ENCODE measurements at places on chromosomes 7 and 10.

DNA sequence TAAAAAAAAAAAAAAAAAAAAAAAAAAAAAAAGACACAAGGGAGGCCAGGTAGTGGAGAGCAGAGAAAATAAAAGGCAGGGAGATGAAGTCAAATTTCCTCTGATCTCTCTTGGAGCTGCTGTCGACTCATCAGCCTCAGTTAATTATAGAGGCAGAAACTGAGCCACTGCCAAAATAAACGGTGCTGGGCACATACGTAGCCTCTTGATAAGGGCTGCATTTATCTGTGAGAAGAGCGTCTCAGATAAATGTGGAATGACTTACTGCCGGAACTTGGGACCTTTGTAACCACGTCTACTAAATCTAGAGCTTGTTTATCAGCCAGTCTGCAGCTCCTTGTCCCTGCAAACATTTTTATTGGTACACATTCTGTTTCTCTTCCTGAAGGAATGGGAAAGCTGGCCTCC, 162.3 kb downstream of the BAMBI start:
- peak; percentile 45 for DNase-seq

DNA sequence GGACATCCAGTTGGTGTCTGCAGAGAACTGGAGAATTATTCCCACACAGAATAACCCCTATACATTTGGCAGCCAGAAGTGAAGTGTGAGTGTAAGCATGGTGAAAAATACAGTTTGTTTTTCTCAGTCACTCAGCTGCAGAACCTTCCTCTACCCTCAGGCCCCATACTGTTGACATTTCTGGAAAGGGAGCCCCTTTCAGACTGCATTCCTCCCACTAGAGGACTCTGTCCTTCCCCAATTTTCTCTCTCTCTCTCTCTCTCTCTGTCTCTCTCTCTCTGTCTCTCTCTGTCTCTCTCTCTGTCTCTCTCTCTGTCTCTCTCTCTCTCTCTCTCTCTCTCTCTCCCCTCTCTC, 86.8 kb upstream of the STEAP1B start:
- no peak for DNase-seq

DNA sequence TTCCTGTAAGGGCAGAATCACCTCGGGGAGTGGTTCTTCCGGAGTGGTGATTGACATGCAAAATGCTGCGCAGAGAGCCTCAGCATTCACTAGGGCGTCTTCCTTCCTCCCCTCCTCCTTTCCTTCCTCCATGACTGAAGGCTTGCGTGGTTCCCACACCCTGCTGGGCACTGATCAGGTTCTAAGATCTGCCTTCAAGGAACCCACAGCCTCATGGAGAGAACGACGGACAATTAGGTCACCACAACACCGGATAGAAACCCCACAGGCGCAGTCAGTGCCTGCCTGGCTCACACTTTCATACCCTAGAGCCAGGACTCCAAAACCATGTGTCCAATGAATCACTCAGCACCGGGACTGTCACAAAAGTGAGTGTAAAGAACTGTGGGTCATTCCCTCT, 131.3 kb downstream of the DPP6 start:
- DNase-seq, result no peak

DNA sequence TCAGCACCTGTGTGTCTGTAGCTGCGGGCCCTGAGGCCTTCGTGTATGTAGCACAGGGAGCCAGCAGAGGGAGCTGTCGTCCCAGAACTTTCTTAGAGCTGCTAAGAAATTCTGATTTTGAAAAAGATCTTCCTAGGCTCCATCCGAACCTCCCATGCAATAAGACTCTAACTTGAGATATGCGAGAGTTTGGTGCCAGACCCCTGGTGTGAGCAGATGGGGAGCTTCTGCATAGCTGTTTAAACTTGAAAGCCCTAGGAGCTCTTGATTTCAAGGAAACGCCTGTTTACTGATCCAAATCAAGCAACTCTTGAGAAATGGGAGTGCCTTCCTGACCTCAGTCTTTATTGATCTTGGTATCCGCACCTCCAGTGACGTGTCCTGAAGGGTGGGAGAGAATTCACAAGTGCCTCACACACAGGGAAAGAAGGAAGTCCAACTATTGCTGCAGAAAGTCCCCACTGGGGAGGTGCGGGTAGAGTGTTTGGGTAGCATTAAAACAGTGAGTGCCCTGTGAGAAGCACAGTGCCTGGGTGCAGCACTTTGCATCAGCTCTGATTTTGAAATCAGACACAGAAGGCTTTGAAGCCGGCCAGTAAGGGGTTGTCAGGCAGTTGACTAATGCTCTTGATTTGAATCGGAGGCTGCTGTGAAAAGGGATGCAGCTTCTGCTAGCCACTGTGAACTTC, 66.4 kb upstream of the STRIP2 start:
- peak; percentile 32 for DNase-seq

DNA sequence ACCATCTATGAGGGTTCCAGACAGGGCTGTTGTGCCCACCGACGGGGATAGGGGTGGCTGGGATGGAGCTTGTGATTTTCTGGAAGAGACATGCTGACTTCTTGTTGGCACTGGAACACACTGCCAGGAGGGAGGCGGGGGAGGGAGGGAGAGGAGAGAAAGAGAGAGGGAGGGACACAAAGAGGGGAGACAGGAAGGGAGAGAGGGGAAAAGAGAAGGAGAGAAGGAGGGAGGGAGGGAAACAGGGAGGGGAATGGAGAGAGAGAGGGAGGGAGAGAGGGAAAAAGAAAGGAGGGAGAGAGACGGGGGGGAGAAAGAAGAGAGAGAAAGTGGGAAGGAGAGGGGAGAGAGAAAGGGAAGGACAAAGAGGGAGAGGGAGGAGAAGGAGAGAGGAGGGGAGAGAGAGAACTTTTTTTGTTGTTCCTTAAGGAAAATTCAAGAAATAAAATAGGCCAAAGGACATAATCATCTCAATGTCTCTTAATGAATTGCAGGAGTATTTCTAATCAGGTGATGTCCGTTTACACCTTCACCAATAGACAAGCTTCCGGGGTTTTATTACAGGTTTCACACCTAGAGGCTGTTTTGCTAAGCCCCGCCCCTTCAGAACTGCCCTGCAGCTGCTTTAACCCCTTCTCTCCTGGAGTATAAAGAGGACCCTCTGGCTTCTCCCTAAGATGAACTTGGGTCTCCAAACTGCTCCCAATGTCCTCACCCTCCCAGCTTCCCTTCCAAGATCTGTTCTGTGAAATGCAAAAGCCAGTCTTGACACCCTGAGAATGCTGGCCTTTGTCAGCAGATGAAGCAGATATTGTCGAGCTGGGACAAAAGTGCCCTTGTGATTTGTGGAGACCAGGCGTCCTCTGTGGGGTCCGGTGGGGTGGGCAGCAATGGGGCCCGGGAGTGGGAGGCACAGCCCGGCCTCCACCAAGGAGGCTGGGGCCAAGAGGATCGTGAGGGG, 82.0 kb upstream of the GTF2IRD1 start:
- DNase-seq, result no peak

DNA sequence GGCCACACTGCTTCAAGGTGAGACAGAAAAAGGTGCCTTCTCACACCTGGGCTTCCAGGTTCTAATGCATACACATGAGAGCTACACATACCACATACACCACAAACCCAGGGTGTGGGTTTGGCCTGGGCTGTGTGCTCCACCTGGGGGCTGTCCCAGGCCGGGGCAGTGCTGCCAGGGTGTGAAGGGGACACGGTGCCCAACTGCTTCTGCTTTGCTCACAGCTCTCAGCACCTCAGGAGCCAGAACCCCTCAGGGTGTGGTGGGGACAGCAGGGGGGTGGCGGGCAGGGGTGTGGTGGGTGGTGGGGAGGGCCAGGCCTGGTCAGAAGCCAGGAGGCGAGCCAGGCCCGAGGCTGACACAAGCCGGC, 51.1 kb downstream of the TMEM209 start:
- DNase-seq, result no peak

GRCh38 chr10:16521311-16522016, at the start of gene C1QL3:
TSS of gene C1QL3 (minus strand) at chr10:16521879. CDS start at chr10:16521065, 814 bp downstream.
- DNase-seq, result no peak

Measured in non-pigmented ciliary epithelial cell (primary cell).